ENCODE measurements at places on chromosomes 12 and 14.

GRCh38 chr12:92055877-92056276 lies 89.8 kb downstream of the BTG1 start:
- no peak for DNase-seq

GRCh38 chr12:124824195-124824594 lies 39.5 kb downstream of the SCARB1 start:
- DNase-seq = no peak

- DNase-seq = no peak
Measured at GRCh38 chr14:67228325-67228984, 12.8 kb upstream of the PALS1 start.

DNA sequence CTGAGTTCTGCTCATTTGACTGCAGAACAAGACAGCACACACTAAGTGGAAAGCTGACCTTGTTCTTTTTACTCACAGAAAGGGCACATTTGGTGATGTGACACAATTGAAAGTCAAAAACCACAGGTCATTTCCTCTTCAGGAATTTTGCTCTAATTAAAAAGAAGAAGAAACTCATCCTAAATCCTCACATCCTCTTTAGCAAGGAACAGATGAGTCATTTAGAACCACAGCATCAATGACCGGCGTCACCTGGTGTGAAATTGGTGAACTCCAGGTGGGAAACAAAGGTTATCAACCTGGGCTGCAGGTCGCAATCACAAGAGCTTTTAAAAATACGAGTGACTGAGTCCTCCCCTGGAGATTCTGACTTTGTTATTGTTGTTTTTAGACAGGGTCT lies 2.9 kb upstream of the RNU6-8 start:
- DNase-seq = no peak

- DNase-seq = no peak
Measured at GRCh38 chr14:66116732-66117131, 369.4 kb upstream of the CCDC196 start.

DNA sequence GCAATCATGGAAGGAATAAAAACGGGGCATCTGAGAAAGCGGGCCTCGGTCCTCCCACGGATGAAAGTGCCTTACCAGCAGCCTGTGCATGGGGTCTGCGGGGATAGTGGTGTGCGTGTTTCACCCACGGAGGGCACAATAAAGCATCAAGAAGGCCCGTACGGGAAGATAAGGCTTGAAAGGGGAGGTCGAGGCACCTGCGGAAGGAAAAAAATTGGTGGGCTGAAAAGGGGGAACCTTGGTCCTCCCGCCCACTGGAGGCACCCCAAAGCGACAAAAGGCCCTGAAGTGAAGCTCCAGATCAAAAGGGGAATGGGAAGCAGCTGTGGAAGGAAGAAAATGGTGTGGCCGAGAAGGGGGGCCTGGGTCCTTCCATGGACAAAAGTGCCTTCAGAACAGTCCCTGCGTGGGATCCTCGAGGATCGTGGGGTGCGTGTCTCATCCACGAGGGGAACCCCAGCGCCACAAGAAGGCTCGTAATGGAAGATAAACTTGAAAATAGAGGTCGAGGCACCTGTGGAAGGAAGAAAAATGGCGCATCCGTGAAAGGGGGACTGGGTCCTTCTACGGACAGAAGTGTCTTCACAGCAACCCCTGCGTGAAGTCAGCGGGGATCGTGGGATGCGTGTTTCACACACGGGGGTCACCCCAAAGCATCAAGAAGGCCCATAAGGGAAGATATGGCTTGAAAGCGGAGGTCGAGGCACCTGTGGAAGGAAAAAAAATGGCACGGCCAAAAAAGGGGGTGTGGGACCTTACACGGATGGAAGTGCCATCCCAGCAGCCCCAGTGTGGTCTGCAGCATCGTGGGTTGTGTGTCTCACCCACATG lies 276.9 kb downstream of the ALG10 start:
- DNase-seq = no peak

GRCh38 chr12:84134797-84135366 lies 777.7 kb downstream of the SLC6A15 start:
- DNase-seq = no peak

GRCh38 chr12:22821985-22822384 lies 197.0 kb downstream of the ETNK1 start:
- DNase-seq = no peak

- no peak for DNase-seq
Measured at GRCh38 chr12:23361971-23362370, 587.5 kb downstream of the SOX5 start.

DNA sequence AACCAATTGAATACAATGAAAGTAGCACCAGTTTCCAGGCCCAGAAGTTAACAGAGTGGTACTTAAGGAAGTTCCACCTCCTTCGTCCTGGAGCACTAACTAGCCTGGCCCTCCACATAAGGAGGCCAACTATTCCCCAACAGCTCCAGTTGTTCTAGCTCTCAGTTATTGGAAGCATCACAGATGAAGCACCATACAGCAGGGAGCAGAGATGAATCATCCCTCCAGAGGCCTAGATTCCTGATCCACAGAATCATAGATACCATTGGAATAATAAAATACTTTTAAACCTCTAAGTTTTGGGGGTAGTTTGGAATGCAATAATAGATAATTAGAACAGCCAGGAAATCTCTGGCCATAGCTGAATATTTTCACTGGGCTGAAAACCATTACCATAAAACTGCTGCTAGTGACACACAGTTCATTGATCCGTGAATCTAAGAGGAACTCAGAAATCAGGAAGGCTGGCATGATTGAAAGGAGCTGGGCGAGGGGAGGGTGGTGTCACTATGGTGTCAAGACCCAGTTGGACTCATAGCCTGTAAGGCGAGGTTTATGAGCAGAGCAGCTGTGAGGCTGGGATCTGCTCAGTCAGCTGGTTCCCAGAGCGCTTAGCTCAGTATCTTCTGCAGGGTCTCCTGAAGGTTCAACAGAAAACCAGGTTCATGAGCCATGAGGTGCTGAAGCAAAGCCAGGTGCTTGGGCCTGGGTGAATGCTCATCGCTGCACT lies 371.4 kb upstream of the TMTC1 start:
- DNase-seq = no peak
